ENCODE measurements at places on chromosomes 6 and 20. TPM values are rescaled to one million over a fixed set of nuclear protein-coding genes. Genes with fewer than 3 reads are reported as not detected.

- no peak for DNase-seq
Measured at GRCh38 chr6:64428186-64428585, 792.6 kb downstream of the PHF3 start.

TMEM30A gene
- total RNA-seq = 73.1 TPM

DNA sequence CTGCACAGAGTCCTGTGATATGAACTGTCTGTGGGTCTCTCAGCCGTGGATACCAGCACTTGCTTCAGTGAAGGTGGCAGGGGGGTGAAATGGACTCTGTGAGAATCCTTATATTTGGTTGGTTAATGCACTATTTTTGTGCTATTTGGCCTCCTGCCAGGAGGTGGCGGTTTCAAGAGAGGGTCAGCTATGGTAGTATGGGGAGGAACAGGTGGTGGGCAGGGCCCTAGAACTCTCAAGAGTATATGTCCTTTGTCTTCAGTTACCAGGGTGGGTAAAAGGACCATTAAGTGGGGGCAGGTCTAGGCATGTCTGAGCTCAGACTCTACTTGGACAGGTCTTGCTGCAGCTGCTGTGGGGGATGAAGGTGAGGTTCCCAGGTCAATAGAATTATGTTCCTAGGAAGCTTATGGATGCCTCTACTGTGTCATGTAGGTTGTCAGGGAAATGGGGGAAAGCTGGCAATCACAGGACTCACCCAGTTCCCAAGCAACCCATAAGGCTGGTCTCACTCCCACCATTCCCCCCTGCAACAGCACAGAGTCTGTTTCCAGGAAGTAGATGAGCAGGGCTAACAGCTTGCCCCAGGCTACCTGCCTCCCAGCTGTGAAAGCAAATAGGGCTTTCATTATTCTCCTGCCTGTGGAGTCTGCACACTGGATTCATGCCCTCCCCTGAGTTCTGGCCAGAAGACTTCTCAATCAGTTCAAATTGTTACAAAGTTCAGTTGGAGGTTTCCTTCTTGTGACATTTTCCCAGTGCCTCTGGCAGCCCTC lies 56.8 kb upstream of the PHIP start:
- DNase-seq = peak; percentile 38

- no peak for DNase-seq
Measured at GRCh38 chr20:51382986-51383821, 159.3 kb downstream of the NFATC2 start.

DNA sequence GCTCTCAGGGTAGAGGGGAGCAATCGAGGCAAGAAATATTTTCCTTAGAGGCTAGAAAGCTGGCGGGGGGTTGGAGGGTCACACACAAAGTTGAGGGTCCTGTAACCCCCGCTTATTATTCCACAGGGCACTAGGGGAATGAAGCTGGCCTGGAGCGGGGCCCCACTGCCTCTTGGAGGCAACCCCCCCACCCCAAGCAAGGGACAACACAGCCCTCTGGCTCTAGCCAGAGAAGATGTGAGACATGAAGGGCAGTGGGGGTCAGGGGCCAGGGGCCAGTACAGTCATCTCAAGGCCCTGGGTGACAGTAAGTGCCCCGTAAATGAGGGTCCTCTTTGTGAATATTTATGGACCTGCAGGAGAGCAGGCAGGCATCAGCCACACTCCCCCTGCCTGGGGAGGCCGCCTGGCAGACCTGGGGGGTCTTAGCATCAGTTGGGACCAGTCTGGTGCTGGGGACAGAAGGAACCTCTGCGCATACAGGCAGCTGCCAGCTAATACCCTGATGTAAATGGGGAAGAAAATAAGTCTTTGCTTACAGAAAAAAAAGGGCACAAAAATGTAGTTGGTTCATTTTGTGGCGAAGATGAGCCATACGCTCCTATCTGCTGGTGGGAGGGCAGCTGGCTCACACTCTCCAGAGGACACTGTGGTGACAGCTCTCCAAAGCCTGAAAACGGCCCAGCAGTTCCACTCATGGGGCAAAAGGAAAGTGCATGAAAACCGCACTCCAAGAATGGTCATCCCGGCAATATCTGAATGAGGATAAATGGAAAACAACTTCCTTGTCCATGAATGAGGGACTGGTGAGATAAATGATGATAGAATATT lies 21.9 kb downstream of the SPATA2 start:
- no peak for DNase-seq

BEND6 gene
- total RNA-seq = 2.2 TPM

SOBP gene
- total RNA-seq = not detected

- DNase-seq = no peak
Measured at GRCh38 chr6:1372690-1373089, 16.7 kb upstream of the FOXF2 start.

- DNase-seq = no peak
Measured at GRCh38 chr6:113358063-113358583, 499.0 kb upstream of the MARCKS start.

DNA sequence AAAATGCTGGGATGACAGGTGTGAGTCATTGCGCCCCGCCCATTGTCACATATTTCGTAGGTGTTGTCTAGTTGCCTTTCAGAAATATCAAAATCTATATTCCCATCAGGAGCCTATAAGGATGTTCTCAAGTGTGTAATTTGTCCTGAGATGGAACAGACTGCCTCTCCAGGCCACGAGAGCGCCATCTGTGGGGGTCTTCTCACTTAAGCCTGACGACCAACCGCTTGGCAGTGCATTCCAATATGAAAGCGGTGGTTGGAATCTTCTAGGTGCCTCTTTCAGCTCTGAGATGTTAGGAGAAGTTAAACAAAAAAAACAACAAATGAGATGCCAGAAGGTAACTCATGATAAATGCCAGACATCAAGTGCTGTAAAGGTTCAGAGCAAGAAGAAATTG lies 488.5 kb downstream of the QKI start:
- no peak for DNase-seq

MROH8 gene
- 0.67 TPM for total RNA-seq

DNA sequence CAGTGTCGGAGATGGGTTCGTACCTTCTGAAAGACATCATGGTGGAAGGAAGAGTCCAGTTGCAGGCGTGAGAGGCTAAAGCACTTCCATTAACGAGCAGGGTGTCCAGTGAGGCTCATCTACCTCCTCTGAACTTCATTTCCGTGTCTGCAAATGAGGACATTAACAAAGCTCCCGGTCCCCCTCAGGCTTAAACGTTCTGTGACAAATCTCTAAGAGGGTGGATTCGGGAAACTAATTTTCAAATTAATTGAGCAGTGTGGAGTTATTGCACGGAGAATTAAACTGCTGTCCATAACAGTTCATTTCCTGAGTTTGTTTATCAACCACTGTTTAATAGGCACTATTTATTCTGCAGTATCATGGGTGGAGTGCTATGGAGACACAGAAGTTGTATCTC lies 68.2 kb downstream of the TRMT6 start:
- DNase-seq = no peak

GRCh38 chr6:40293460-40294185 lies 293.5 kb downstream of the LRFN2 start:
- no peak for DNase-seq

RIPOR2 gene
- total RNA-seq = under 0.01 TPM

GRCh38 chr6:157312757-157313156 lies 10.6 kb downstream of the TMEM242 start:
- DNase-seq = no peak

MYB gene
- 0.40 TPM for total RNA-seq

OPN5 gene
- total RNA-seq = not detected

DNA sequence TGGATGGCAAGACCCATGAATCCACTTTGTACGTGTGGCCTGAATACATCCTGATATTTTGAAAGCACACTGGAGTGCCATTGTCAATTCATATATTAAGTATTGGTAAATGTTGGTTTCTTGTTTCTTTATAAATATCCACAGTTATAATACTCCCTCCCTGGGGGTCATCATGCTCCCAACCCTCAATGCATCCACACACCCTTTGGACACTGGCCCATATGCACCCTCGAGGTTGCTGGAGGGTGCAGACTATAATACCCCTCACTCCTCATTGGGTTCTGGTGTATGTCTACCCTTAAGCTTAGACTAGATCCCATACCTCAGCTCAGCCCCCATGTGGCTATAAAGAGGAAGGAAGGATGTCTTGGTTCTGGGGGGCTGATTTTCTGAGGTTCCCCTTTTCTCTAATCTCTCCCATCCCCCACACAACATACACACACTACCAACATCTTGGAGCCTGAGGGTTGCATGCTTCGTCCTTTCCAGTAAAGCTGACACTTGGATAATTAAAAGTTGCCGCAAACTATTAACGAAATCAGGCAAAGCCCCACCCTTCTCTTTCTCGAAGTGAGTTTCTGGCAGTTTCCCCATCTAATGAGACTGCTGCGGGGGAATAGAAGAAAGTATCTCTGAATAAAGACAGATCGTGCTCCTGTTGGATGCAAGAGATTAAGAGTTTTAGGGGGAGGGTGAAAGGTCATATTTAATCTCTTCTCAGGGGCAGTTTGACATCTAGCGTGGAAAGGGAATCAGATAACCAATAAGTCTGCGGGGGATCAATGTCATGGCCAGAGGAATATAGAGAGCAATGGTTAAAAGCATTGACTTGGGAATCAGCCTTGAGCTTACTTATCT lies 7.4 kb downstream of the PIM1 start:
- no peak for DNase-seq

- DNase-seq = no peak
Measured at GRCh38 chr20:25206063-25206403, 10.5 kb downstream of the ENTPD6 start.

ZNF334 gene
- 4.3 TPM for total RNA-seq

CPXM1 gene
- not detected for total RNA-seq

GRCh38 chr20:46545077-46545826 lies 5.2 kb downstream of the OCSTAMP start:
- no peak for DNase-seq

PSMG4 gene
- 14.3 TPM for total RNA-seq

- DNase-seq = peak; percentile 71
Measured at GRCh38 chr20:8414586-8415274, 282.7 kb downstream of the PLCB1 start.

MAN1A1 gene
- 1.7 TPM for total RNA-seq

RNF182 gene
- total RNA-seq = not detected

GRCh38 chr6:15523679-15524630 lies 138.9 kb downstream of the DTNBP1 start:
- DNase-seq = no peak

RIPOR3 gene
- not detected for total RNA-seq

- no peak for DNase-seq
Measured at GRCh38 chr6:19142275-19142674, 694.9 kb upstream of the ID4 start.

DNA sequence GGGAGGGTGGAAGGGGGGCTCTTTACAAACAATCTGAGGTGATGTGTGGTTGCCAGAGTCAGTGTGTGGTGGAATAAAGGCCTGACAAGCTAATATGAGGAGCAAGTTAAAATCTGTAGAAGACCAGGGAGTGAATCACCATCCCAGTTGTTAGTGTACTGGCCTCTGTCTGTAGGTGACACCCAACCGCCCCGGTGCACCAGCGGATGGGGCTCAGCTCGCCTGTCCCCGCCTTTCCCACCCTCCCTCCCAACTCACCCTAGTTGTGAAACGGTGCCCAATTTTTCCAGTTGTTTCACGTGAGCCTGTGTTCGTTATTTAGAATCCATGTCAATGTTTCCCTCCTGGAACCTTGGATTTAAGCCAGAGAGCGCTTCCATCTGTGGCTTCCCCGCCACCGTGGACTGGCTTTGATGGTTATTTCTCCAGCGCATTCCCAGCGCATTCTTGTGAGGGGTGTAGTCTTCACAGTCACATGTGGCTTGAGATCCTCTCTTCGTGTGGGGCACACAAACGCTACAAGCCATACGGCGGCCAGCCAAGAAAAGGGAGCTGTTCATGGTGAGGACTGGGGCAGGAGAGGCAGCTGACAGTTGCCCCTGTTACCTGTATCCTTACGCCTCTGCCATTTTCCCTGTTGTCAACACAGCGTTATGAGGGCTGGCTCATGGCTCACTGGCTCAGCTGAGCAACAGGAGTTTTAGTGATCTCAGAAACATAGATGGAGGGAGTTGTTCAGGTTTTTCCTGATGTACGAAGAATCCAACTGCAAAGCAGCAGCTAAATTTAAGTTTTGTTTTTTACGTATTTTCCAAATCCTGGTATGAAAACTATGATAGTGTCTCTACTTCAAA lies 137.6 kb downstream of the ZDHHC14 start:
- no peak for DNase-seq

GRCh38 chr20:61886721-61887595 lies 178.7 kb downstream of the TAF4 start:
- DNase-seq = peak; percentile 14

- no peak for DNase-seq
Measured at GRCh38 chr20:5606350-5606749, 143.9 kb upstream of the SHLD1 start.

DNA sequence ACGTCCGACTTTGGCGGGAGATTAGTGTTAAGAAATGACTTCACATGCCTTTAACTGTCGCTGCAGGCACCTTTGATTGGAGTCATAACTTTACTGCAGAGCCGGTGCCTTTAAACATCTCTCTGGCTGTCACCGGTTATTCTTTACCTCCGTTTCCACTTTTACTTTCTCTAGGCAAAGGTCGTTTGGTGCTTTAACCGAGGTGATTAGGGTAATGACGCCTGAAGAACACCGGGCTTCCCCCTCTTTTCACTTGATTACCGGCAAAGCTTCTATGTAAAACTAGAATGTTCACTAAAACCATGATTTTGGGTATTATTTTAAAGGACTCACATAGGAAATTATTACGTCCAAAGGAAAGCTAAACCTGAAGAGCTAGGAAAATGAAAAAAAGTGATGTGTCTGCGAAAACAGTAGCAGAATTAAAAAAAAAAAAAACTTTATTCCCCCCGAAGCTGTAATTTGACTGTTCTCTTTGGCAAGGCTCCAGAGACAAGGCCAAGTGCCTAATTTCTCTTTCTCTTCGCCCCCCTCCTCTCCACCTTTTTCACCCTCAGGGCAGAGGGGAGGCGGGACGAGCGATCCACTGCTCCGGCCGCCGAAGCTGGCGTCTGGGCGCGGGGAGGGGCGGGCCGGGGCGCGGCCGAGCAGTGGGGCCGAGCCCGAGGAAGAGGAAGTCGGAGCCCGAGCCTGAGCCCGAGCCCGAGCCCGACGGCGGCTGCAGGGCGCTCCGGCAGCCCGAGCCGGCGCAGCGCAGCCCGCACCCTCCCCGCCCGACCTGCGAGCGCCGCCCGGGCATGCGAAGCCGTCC lies at the start of gene PLEKHG1:
Gene PLEKHG1 (plus strand): TSS at position 687 of the 811 bp plus-strand sequence. CDS start 133,797 bp downstream, outside the sequence.
- peak; percentile 77 for DNase-seq

- DNase-seq = no peak
Measured at GRCh38 chr6:105836889-105837288, 249.2 kb upstream of the PRDM1 start.

GRCh38 chr20:1538655-1539054 lies 18.9 kb downstream of the SIRPD start:
- peak; percentile 16 for DNase-seq

Data from mammary epithelial cell (primary cell).